ENCODE measurements at places on chromosomes 11 and 22.

GRCh38 chr11:6557761-6558674 lies 45.4 kb downstream of the RRP8 start:
- DNase-seq, result no peak

GRCh38 chr11:2446590-2447252 lies 1.9 kb downstream of the KCNQ1 start:
- DNase-seq, result no peak

- DNase-seq, result no peak
Measured at GRCh38 chr11:130828741-130829140, 87.5 kb downstream of the SNX19 start.

DNA sequence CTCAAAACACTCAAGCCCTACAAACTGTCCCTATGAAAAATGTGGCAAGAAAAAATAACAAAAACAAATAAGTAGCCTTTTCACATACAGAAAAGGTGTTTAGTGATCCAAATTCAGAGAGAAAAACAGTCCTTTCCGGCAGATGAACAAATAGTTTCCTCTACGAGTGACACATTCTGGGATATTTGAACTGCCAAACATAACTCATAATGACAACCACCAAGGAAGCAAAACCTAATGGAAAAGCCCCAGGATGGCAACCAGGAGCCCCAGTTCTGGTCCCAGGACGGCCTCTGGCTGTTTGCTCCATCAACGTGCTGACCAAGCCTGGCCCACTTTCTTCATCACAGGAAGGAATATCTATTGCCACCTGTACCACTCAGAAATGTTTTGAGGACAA lies 6.0 kb downstream of the PACSIN2 start:
- no peak for DNase-seq

DNA sequence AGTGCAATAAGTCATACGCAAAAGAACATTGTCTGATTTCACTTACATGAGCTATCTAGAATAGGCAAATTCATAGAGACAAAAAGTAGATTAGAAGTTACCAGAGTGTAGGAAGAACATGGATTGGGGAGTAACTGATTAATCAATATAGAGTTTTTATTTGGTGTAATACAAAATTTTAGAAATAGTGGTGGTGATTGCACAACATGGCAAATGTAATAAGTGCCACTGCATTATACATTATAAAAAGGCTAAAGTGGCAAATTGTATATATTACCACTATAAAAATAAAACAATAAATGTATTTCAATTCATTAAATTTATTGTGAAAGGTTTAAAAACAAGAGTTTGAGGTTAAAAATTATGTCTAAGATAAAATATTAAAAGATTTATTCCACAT lies 8.7 kb upstream of the OR51B4 start:
- DNase-seq, result no peak

GRCh38 chr11:60867871-60868681 lies 734 bp downstream of the ZP1 start:
- no peak for DNase-seq

DNA sequence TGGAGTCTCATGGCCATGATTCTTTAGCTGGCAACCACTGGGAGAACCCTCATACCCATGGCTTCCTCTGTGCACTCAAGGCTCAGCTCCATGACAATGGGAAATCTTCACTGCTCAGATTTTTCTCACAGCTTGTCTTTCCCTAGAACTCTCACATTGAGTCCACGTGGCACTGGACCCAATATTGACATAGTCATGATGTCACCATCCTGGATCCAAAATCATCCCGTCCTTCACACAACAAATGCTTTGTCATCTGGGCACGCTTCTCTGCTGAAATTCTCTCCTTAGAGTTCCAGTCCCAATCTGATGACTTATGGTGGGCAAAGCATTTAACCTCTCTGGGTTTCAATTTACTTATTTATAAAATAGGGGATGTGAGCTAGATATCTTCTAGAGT lies 37.7 kb upstream of the CD44 start:
- no peak for DNase-seq

DNA sequence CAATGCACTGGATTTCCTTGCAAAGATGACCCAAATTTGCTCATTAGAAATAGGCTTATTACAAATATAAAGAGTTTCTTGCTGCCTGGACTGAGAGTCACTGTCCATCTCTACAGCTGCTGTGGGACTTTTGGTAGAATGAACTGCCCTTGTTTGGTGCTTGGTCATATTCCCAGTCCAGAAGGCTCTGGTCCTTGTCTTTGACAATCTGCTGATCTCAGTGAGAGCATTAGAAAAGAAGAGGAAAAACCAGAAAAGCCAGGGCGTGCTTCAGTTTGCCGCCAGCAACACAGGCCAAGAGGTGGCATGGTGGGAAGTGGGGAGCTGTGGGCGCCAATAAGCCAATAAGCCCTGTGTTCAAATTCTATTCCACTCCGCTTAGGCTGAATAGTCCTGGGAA lies 48.2 kb upstream of the PARVA start:
- DNase-seq, result no peak

GRCh38 chr11:62345861-62346260 lies 8.6 kb downstream of the ASRGL1 start:
- DNase-seq, result no peak

DNA sequence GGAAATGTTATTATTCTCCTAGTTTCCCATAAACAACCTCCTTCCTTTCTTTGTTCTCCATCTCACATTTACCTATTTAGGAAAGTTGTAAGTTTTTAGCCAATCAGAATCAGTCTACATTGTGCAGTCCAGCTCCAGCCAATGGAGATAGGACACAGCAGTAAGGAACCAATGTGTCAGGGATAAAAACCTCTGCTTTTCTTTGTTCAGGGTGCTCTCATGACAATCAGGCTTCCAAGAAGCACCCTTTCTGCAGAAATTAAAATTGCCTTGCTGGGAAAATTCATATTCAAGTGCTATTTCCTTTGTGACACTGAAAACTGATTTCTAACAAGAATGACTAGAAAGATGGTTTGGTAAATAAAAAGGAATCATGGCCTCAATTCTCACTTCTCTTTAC lies 14.6 kb downstream of the SCGB2A1 start:
- DNase-seq, result no peak

- DNase-seq, result no peak
Measured at GRCh38 chr22:46064228-46064965, 85.9 kb upstream of the PPARA start.

DNA sequence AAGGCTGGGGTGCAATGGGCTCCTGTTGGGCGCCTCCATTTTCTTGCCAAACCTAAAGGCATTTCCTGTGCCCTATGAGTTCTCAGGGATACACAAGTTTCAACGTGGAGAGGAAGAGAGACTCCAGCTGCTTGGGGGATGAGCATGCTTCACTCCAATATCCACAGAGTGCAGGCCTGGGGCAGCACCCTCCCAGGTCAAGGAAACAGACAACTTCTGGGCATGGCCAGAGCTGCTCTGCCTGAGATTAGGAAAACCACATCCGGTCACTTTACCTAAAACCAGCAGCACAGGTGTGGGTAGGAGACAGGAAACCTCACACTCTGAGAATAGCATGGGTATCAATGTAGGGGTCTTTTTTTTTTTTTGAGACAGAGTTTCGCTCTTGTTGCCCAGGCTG lies 28.7 kb downstream of the TMEM184B start:
- no peak for DNase-seq

DNA sequence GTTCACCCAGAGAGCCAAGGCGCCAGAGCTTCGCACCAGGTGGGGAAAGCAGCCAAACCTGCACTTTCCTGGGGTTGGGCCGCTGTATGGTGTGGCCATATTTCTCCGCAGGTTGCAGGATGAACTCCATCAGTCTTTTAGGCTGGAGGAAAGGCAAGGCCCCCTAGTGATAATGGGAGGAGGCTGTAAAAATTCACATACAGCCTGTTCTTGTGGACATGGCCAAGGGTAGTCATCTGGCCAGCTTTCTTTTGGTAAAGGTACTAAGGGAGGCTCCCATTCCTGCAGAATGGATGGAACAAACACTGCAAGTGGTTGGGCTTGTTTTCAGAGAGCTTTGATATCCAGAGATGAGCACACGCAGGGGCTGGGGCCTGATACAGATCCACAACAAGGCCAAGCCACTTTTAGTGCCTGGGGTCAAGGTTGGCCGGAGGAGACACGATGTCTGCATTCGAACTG lies 29.6 kb downstream of the C22orf31 start:
- no peak for DNase-seq

DNA sequence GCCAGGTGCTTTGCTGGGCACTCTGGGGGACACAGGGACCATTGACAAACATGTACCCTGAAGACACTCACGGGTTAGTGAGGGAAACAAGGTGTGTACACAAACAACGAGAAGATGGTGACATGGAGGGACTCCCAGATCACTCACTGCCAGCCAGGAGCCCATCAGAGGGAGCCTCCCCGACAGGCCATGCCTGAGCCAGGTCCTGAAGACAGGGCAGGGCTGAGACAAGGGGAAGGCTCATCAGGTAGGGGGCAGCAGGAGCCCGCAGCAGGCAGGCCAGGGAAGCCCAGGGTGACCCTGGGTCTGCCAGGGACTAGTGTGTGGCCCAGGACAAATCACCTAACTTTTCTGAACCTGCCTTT lies 127.9 kb downstream of the BUD13 start:
- no peak for DNase-seq

- DNase-seq, result peak; percentile 72
Measured at GRCh38 chr22:38935023-38935422, 22.4 kb upstream of the APOBEC3A start.

DNA sequence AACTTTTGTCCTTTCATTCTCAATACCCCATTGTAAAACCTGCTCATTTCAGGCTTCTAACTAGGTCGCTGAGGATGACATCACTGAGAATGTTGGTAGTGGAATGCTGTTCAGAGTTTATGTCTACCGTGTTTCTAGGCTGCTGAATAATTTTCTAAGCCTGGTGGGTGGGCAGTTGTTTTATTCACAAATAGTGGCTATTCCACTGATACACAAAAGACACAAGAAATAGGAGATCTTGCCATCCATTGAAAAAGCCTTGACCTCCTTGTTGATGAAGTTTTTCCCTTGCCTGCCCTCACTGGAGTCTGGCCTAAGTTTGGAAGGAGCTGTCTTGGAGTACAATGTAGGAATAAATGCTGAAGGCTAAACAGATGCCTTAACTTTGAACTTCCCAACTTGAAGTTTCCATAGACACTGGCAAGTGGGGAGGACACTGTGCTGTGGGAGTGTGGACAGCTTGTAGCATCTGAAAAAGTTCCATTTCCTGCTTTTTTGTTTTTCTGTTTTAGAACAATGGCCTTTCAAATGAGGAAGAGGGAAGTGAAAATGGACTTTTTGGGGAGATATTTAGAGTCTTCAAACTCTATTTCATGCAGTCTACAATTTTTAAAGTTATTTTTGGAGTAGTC lies 59.2 kb downstream of the TRIM44 start:
- no peak for DNase-seq

DNA sequence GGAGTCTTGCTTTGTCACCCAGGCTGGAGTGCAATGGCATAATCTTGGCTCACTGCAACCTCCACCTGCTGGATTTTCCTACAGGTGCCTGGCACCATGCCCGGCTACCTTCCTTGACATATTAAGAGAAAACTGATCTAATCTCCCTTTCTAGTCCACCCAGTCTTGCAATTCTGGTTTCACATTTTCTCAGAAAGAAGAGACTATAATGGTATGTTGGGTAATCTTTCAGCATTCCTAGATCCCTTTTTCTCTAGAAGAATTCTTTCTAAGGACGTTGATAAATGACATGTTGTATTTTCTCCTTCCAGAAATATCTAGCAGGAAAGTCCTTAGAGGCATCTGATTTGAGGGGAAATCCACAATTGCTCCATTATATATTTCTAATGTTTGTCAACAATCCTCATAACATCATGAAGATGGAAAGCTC lies 10.4 kb upstream of the HSPA8 start:
- peak; percentile 98 for DNase-seq

GRCh38 chr11:68333173-68333572 lies 20.8 kb downstream of the LRP5 start:
- no peak for DNase-seq
